ENCODE measurements at places on chromosomes 2 and 18.

DNA sequence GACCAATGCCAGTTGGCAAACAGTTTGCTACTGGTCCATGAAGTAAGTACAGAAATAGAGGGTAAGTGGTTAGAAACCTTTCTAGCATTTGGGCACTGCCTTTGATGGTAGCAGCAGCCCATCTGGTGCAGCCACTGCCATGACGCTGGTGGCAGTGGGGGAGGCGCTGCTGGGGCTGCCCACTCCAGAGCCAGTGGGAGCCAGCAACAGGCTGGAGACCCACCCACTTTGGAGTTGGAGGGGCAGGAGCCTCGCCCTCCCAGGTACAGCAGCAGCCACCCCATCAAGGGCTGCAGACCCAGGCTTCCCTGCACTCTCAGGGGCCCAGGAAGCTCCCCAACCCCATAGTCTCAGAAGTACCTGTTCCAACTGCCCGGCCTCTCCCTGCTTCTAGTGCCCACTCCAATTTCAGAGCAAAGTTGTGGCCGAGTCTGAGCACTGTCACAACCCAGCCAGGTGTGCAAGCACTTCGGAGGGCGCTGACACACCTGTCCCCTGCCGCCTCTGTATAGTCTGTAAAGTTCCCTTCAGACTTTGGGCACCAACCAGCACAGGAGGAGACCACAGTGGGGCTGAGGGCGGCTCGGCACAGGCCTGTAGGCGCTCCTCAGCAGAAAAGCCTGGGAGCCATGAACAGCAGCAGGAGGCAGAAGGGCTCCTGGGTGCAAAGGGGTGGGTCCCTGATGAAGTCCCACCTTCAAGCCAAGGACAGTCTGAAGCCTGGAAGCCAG lies 125.6 kb upstream of the CCDC150 start:
- no peak for DNase-seq

GRCh38 chr2:60888853-60889252 lies 7.5 kb downstream of the REL start:
- DNase-seq: no peak

DNA sequence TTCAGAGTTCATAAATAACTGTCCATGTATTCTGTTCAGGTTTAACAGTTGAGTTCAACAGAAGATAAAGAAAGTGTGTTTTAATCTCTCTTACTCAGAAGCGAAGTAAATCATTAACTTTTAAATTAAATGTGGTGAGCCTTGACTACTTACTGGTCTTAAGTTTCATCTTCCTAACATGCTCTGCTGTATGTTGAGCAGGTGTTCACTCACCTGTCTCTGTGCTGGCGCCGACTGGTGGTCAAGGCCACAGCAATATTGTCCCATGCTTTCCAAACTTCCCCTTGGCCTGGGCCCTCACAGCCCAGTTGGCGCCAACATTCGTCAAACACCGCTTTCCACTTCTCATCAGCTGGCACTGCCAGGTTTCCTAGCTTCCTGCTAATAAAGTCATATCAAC lies 17.0 kb upstream of the MPP4 start:
- DNase-seq: no peak

GRCh38 chr2:68828887-68829708 lies 42.1 kb downstream of the BMP10 start:
- DNase-seq: peak; percentile 90

DNA sequence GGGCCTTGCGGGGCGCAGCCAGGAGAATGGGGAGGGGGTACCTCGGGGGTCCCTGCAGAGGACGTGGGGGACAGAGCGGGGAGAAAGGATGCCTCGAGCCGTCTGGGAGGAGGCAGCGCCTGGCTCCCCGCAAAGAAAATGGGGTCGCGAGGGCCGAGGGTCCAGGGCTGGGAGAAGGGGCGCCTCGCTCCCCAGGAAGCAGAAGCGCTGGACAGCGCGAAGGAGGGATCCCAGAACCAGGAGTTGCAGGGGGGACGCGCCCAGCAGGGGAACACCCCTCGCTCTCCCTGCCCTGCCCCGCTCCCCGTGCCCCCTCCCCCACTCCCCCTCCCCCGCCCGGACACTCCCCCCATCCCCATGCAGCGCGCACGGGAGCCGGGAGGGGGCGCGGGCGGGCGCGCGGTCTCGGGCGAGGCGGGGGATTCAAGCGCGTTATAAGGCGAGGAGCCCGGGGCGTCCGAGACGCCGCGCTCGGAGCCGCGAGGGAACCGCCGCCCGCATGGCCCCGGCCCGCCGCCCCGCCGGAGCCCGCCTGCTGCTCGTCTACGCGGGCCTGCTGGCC lies at the start of gene ERFE:
ERFE (plus strand) TSS at position 462 of the 562 bp plus-strand sequence; CDS start at position 500, 38 bp downstream.
- peak; percentile 62 for DNase-seq

- DNase-seq: no peak
Measured at GRCh38 chr2:148926981-148927401, 52.0 kb downstream of the KIF5C start.

Measured in muscle of back (tissue), 13 donors.